GM04504 (cell line): ENCODE measurements at places on chromosomes 4 and X.

DNA sequence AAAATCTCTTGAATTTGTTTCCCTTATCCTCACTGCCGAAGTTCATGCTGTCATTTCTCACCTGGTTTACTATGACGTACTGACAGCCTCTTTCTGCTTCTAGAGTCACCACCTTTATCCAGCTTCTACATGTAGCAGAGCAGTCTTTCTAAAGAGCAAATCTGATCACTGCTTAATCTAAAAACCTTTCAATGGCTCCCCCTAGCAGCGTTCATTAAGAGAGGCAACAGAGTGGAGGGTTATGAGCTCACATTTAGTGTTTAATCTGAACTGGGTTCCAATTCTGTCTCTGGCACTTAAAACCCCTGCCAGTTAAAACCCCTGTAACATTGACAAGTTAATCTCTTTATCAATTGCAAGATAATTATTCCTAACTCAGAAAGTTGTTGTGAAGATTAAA lies 4.4 kb downstream of the RBPJ start:
- no peak for DNase-seq

GRCh38 chr4:185794637-185795036 lies 17.4 kb downstream of the SORBS2 start:
- DNase-seq: no peak

DNA sequence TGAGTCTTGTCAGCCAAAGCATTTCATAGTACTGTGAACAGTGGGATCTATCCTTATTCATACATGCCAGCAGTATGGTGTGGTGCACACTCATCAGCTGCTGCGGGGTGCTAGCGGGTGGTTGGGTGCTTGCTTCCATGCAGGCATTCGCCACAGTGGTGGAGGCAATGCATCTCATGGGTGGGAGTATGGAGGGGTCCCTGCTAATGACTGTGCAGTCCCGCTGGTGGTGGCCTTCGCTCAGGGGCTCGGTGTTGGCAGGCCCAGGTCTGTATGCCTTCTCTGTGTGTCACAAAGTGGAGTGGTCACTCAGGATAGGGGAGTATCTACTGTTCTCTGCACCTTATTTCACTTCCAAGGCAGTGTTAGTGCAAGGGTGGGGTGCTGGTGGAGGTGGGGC lies 122.6 kb downstream of the POU3F4 start:
- no peak for DNase-seq

- DNase-seq: no peak
These were observed 166.4 kb upstream of the ATP6AP2 start for GRCh38 chrX:40414335-40414734.

DNA sequence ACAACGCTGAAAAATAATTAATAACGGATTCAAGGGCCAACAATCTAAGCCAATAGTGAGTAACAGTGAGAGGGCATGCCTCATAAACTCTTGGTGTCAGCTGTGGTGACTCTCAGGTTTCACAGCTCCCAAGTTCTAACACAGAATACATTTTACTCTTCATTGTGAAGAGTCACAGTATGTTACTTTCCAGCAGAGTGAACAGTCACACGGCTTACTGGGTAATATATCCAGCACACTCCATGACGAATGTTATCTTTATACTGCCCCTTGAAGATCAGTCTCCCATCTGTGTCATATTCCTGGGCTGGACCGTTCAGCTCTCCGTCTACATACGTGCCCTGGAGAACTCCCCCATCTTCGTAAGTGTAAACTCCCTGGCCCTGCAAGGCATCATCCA lies 23.1 kb downstream of the SETD7 start:
- DNase-seq: no peak

GRCh38 chrX:13607331-13607995 lies 38.1 kb downstream of the EGFL6 start:
- no peak for DNase-seq
